ENCODE measurements at places on chromosomes 11 and 22. TPM values are rescaled to one million over a fixed set of nuclear protein-coding genes. Genes with fewer than 3 reads are reported as not detected.

Gene TPBGL
- polyA plus RNA-seq, result not detected

Gene ART1
- 0.26 TPM for polyA plus RNA-seq

Gene C11orf97
- not detected for polyA plus RNA-seq

Gene FBLN1
- polyA plus RNA-seq, result 12.0 TPM

Gene ADM2
- 0.05 TPM for polyA plus RNA-seq

DNA sequence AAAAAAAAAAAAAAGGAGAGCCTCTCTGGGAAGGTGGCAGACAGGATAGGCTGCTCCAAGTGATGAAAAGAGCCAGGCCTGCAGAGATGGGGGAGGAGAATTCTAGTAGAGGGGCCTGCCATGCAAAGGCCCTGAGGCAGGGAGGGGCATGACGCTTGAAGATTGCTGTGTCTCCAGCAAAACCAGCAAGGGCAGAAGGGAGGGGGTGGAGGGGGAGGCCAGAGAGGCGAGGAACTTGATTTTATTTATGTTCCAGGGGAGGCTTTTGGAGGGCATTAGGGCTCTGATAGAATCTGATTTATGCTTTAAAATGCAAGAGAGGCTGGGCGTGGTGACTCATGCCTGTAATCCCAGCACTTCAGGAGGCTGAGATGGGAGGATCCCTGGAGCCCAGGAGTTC lies 16.7 kb upstream of the PACSIN2 start:
- DNase-seq, result no peak
- H3K27me3 ChIP-seq, result no peaks in the 10 kb centered on the region
- no peaks in the 10 kb centered on the region for H3K4me1 ChIP-seq
- no peak overlapping the region for H3K4me3 ChIP-seq
- H3K27ac ChIP-seq, result no peak overlapping the region

GRCh38 chr11:6365659-6366058 lies 24.6 kb upstream of the SMPD1 start:
- H3K27me3 ChIP-seq, result no peaks in the 10 kb centered on the region
- no peak overlapping the region for H3K27ac ChIP-seq
- no peak overlapping the region for H3K4me3 ChIP-seq
- H3K36me3 ChIP-seq, result no peaks in the 10 kb centered on the region
- DNase-seq, result no peak

Measured in psoas muscle (tissue), 8 donors.